ENCODE measurements at places on chromosomes 4 and X.

GRCh38 chr4:109294468-109295020 lies 7.9 kb downstream of the COL25A1 start:
- no peak overlapping the region for H3K4me3 ChIP-seq
- H3K36me3 ChIP-seq, result no peaks in the 10 kb centered on the region

DNA sequence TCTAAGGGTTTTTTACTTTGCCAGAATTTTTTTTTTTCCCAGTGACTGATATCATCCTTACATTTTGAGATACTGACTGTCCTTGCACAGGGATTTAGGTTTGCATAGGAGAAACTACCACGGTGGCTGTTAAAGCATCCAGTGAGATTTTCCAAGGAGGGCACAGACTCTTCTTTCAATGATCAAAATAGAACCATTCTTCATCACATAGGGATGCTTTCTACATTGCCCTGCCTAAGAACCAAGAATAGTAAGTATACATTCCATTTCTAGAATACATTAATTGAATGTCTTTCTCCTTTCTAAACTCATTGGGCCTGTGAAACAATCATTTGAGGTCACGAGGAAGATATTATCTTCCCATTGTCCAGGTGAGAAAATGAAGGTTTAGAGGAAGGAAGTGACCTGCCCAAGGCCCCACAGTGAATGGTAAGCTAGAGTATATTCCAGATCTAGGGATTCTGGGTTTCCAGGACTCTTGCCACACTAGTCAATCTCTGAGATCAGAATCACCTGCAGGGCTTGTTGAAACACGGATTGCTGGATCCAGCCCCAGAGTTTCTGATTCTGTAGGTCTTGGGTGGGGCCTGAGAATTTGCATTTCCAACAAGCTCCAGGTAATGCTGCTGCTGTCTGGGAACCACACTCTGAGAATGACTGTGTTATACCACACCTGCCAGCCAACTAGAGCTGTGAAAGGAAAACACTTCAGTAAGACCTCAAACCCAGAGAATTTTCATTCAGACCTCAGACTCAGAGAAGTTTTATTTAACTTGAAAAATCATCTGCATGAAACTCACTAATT lies 17.7 kb upstream of the TMEM154 start:
- H3K4me3 ChIP-seq, result no peak overlapping the region
- peaks cover 4% of the 10 kb centered on the region for H3K27me3 ChIP-seq
- H3K27ac ChIP-seq, result no peak overlapping the region
- H3K4me1 ChIP-seq, result no peaks in the 10 kb centered on the region
- DNase-seq, result no peak

DNA sequence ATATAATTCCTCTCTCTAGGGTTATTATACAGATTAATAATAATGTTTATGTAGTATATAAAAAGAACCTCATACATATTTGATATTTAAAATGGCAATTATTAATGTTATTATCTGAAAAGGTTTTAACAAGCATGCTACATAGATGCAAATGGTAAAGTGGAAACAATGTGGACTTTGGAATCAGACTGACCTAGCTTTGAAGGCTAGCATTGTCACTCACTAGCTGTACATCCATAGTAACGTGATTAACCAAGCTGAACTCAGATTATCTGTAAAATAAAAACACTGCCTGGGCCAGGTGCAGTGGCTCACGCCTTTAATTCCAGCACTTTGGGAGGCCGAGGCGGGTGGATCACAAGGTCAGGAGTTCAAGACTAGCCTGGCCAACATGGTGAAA lies 233.7 kb upstream of the SPRY1 start:
- no peak overlapping the region for H3K4me3 ChIP-seq
- no peaks in the 10 kb centered on the region for H3K4me1 ChIP-seq
- no peak for DNase-seq

GRCh38 chr4:177785000-177785399 lies 342.8 kb upstream of the AGA start:
- H3K4me3 ChIP-seq, result no peak overlapping the region
- H3K27ac ChIP-seq, result no peak overlapping the region
- no peaks in the 10 kb centered on the region for H3K4me1 ChIP-seq
- H3K27me3 ChIP-seq, result no peaks in the 10 kb centered on the region
- no peak for DNase-seq

DNA sequence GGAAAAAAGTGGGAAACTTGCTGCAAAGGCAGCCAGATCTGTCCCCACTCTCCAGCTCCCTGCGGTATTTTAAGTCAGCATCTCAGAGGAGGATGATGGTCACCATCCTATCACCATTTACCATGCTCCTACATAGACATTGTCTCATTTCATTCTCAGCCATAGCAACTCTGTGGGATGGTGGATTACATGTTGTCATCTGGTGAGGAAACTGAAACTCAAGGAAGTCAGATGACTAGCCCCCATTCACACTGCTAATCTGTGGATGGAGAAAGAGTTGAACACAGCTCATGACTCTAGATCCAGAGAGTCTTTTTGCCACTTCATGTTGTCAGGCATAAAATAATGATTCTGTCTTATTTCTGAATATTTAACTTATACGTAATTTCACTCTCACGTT lies 323.5 kb downstream of the PTTG2 start:
- no peak for DNase-seq
- H3K4me1 ChIP-seq, result peaks cover 9% of the 10 kb centered on the region
- H3K27me3 ChIP-seq, result no peaks in the 10 kb centered on the region
- H3K27ac ChIP-seq, result no peak overlapping the region
- no peaks in the 10 kb centered on the region for H3K36me3 ChIP-seq
- H3K4me3 ChIP-seq, result no peak overlapping the region

- no peaks in the 10 kb centered on the region for H3K27me3 ChIP-seq
- H3K36me3 ChIP-seq, result no peaks in the 10 kb centered on the region
- DNase-seq, result no peak
- H3K27ac ChIP-seq, result no peak overlapping the region
- no peaks in the 10 kb centered on the region for H3K4me1 ChIP-seq
- no peak overlapping the region for H3K4me3 ChIP-seq
Observed at GRCh38 chr4:155339588-155339987, 37.2 kb downstream of the MAP9 start.

DNA sequence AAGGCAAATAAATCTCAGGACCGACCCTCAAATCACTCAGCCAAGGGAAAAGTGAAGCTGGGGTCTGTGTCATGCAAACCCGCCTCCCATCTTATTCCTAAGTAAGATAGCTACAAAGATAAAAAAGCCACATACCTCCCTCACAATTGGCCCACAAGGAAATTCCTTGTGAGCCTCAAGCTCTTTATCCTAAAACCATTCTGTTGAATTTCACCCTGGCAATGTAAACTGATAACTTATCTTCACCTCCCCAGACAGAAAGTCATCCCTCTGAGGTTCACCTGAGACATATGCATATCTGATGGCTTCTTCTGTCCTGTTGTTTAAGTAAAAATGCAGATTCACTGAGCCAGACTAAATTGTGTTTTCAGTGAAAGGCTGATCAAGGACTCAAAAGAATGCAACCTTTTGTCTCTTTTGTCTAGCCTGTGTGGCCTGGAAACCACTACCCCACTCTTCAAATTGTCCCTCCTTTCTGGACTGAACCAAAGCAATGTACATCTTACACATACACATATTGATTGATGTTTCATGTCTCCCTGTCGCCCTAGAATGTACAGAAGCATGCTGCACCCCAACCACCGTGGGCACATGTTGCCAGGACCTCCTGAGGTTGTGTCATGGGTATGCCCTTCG lies 91.3 kb downstream of the MFAP3L start:
- H3K4me3 ChIP-seq, result no peak overlapping the region
- H3K36me3 ChIP-seq, result no peaks in the 10 kb centered on the region
- no peaks in the 10 kb centered on the region for H3K4me1 ChIP-seq
- DNase-seq, result no peak
- no peak overlapping the region for H3K27ac ChIP-seq

GRCh38 chr4:96784336-96784735 lies 944.4 kb downstream of the PDHA2 start:
- H3K27me3 ChIP-seq, result no peaks in the 10 kb centered on the region
- H3K4me3 ChIP-seq, result no peak overlapping the region
- H3K27ac ChIP-seq, result no peak overlapping the region
- no peaks in the 10 kb centered on the region for H3K36me3 ChIP-seq

DNA sequence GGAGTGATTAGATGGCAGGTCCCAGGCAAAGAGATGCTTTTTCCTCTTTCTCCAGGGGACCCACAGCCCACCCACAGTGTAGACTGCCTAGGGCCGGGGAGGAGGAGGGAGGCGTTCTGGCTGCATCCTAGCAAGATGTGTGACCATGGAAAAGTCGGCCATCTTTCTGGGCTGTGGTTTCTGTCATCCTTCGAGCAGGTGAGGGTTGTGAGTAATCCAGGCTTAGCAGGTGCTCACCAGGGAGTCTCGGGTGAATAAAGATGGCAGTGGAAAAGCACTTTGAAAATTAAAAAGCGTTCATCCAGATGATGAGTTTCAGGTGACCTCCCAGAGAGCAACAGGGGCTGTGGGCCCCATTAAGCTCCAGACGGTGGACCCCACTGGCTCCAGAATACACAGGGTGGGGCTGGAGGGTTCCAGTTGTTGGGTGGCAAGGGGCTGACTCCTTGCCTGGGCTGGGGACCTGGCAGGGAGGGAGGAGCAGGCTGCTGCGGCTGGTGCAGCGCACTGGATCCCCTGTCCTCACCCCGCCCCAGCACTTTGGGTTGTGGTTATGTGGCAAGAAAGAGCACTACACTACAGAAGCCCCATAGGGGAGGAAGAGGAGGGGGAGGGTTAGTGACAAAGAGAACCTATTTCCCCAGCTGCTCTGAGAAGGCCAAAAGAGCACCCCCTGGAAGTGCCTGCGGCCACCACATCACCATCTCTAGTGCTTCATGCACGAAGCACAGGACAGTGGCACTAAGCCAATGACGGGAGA lies 23.7 kb downstream of the ELF4 start:
- H3K36me3 ChIP-seq, result no peaks in the 10 kb centered on the region
- peak; percentile 68 for DNase-seq
- no peaks in the 10 kb centered on the region for H3K27me3 ChIP-seq
- H3K27ac ChIP-seq, result peak overlapping the region; percentile 62
- peak overlapping the region; percentile 23 for H3K4me3 ChIP-seq

GRCh38 chr4:3256230-3257102 lies 7.5 kb downstream of the MSANTD1 start:
- H3K4me3 ChIP-seq, result no peak overlapping the region
- no peaks in the 10 kb centered on the region for H3K4me1 ChIP-seq
- no peak overlapping the region for H3K27ac ChIP-seq
- peaks cover 9% of the 10 kb centered on the region for H3K36me3 ChIP-seq
- DNase-seq, result no peak
